NCI-H187 (cell line): ENCODE measurements at places on chromosomes 16 and 17.
A peak's percentile ranks its signal among the peaks of the same experiment; 100 is the strongest.

GRCh38 chr16:13519871-13520270, 400.1 kb upstream of the ERCC4 start:
- DNase-seq, result no peak

- DNase-seq, result peak; percentile 8
Measured at GRCh38 chr17:49193513-49194296, 16.7 kb downstream of the GNGT2 start.

- no peak for DNase-seq
Measured at GRCh38 chr16:84833144-84833500, 13.3 kb downstream of the CRISPLD2 start.

DNA sequence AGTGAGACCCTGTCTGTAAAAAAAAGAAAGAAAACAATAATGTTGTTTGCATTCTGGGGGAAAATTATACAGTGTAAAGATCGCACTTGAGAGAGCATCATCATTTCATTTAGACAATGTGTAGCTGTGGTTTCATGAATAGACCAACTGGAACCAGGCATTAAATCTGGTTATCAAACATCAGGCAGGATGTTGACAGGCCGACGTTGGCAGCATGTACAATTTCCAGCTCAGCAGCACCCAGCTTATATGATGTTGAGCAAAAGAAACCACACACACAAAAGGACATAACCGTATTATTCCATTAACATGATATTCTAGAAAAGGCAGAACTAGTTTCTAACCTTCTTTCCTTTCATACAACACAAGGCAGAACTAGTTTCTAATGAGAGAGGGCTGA, 5.8 kb downstream of the MARVELD3 start:
- DNase-seq, result no peak

- DNase-seq, result no peak
Measured at GRCh38 chr17:80704381-80704819, 159.8 kb downstream of the RPTOR start.

DNA sequence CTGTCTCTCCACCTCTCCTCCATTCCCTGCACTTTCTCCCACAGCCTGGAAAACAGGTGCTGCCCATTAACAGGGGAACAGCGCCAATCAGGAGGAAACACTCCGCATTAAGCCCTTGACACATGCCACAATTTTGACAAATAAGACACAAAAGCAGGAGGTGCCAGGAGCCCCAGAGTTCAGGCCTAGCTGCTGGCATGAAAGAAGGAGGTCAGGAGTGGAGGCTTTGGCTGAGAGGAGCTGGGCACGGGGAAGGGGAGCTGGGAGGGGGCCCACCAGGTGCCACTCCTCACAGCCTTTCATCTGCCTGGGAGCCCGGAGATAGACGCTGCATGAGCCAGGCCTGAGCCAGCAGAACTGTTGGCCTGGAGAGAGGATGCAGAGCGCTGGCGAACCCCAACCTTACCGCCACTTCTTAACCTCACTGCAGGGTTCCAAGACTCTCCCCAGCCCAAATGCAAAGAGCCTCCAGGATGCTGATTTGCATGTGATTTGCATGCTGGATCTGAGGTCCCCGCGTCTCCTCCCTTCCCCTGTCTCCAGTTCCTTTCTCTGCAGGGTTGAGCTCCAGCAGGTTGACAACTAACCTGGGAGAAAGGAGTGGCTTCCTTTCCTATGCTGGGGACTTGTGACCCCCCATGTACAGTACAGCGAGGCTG, 139.8 kb upstream of the SDK2 start:
- no peak for DNase-seq

DNA sequence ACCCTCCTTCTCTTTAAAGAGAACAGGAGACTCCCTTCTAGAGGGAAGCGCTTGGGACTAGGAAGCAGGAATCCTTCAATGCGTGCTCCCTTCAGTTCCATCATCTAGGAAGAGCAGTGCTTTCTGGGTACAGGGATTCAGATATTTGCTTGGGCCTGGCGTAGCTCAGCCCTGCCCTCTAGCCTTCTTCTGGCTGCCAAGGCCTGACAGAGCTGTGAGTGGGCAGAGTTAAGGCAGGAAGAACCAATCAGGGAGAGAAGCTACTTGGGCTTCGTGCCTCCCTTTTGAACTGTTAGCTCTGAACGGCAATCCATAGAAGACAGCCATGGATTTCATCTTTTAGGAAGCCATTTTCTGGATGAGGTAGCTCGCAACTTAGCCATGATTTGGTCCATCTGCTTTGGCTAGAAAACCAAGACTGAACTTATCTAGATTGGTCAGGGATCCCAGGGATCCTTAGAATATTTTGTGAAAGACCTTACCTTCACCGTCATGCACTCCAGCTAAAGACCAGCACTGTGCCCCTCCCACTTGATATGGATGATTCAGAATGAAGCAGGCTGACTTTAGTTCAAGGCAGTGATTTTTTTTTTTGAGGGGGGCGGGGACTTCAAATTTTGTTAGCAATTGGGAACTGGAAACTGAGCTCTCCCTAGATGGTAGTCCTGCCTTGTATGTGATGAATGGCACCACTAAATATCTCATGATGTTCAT, 2.5 kb upstream of the CORO6 start:
- DNase-seq, result no peak

- no peak for DNase-seq
Measured at GRCh38 chr16:61587526-61587925, 448.7 kb downstream of the CDH8 start.
